ENCODE measurements at places on chromosomes 1 and 21. TPM values are rescaled to one million over a fixed set of nuclear protein-coding genes. Genes with fewer than 3 reads are reported as not detected.
A peak's percentile ranks its signal among the peaks of the same experiment; 100 is the strongest.

DNA sequence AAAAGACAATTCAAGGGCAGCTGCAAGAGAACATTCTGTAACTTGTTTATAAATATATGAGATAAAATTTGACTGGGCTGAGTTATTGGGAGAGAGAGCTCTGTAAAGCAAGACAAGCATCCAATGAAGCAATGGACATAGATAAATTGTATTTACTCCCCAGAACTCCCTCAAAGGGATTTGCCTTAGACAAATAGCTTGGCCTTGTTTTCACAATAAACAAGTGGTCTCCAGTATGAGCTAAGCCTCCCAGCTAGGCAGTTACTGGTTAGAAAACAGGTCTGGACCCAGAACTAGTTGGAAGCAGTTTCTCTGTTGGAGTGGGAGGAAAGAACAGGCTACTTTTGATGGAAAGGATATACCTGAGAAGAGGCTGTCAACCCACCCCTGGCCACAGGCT is 25.2 kb upstream of the SUCO start:
- DNase-seq, result no peak

DNA sequence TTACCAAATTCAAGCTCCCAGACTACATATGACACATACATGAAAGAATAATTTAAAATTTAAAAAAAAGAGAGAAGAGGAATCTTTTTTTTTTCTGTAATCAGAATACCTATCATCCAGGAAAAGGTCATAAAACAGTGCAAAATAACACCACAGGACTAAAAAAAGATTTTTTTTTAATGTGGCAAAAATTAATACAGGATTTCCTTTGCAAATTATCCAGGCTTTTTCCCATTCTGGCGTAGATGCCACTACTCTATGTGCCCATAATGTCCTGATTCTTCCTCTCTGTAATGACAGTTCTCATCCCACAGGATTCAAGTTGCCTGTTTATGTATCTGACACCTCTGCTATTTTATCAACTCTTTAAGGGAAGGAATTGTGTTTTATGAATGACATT is 429.6 kb downstream of the SMYD3 start:
- DNase-seq, result no peak

DNA sequence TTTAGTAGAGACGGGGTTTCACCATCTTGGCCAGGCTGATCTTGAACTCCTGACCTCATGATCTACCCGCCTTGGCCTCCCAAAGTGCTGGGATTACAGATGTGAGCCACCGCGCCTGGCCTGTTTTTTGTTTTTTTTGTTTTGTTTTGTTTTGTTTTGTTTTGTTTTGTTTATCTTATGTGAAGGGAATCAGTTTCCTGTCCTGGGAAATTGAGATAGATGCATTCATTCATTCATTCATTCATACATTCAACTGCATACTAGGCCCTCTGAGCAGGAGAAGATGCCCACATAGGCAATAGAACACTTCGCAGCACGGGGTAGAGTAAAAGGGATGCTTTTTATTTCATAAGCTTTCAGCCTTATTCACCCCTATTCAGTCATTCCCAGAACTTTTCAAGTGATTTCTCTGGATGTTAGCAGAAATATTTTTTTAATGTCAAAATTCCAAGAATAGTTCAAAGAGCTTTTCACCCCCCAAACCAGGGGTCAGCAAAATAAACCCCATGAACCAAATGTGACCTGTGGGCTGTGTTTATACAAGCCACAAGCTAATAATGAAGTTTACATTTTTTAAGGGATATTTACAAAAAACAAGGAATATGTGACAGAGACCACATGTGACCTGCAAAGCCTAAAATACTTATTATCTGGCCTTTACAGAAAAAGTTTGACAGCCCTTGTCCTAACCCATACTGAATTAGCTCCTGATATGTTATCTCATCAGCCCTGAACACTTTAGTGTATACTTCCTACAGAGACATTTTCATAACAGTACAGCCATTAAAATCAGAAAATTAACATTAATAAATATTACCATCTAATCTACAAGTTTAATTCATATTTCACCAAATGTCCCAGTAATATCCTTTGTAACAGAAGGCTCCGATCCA is 127.1 kb downstream of the MAST2 start:
- no peak for DNase-seq

The IL22RA1 gene
- not detected for polyA plus RNA-seq

The CD1D gene
- polyA plus RNA-seq, result 0.19 TPM

DNA sequence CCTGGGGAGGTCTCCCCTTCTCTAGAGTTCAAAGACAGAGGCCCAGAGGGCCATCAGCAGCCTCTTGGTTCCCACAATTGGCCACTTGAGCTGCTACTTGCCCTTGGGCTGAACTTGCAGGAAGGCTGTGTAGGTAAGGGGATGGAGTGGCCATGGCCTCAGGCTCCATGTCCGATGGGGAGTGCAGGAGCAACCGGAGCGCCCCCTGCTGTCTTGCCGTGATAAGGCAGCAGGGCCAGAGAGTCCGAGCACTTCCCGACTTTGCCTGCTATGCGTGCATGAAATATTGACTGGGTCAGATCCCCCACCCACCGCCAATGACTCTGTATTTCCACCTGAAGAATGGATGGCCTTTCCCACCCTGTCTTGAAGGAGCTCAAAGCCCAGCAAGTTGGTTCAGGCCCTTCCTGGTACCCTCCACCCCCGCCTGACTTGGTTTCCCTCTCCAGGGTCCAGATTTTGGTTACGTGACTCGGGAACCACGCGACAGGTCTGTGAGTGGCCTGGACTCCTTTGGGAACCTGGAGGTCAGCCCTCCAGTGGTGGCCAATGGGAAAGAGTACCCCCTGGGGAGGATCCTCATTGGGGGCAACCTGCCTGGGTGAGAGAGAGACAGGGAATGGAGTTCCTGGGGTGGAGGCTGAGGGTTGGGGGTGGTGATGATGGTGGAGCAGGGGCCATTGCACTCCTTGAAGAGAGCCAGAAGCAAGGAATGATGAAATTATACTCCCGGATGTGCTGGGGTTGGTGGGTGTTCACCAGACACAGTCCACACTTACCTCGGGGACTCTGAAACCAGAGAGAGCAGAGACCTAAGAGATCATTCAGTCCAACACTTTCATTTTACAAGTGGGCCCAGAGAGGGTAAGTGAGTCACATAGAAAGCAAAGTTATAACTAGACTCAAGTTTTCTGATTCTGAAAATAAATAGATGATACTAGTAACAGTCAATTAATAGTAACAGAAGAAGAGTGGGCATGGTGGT is 25.6 kb downstream of the PADI3 start:
- DNase-seq, result peak; percentile 16

The NTNG1 gene
- polyA plus RNA-seq, result 1.3 TPM

DNA sequence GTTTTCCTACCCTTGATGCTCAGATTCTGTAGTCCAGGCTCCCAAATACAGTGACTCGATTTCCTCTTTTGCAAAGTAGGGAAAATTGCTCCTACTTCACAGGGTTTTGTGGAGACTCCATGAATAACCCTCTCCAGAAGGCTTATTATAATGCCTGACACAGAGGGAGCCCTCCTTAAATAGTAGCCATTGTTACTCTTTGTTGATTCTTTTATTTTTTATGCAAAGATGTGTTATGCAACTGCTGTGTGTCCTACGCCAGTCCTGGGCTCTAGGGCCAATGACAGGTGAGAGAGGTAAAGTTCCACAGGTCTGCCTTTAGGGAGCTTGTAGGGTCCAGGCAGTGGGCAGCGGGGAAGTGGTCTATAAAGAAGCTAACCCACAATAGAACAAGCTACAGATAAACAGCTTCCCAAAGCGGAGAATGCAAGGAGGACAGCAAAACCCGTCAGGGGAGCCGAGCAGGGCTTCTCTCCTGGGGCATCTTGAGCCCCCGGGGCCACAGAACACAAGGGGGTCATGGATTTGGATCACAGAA is 1.5 kb downstream of the AADACL3 start:
- no peak for DNase-seq

GRCh38 chr1:213744780-213745179 is 243.0 kb upstream of the PROX1 start:
- DNase-seq, result no peak

GRCh38 chr1:202010180-202011015 is at the start of gene ELF3:
ELF3 (plus strand) TSS chr1:202010587; CDS start chr1:202011137, 550 bp downstream.
- DNase-seq, result no peak

- DNase-seq, result no peak
Measured at GRCh38 chr1:245092638-245092976, 62.2 kb upstream of the KIF26B start.

The TMEM35B gene
- 18.5 TPM for polyA plus RNA-seq

Measured in brain (organoid and tissue), 16 donors.